ENCODE measurements at places on chromosomes 12 and 14.

DNA sequence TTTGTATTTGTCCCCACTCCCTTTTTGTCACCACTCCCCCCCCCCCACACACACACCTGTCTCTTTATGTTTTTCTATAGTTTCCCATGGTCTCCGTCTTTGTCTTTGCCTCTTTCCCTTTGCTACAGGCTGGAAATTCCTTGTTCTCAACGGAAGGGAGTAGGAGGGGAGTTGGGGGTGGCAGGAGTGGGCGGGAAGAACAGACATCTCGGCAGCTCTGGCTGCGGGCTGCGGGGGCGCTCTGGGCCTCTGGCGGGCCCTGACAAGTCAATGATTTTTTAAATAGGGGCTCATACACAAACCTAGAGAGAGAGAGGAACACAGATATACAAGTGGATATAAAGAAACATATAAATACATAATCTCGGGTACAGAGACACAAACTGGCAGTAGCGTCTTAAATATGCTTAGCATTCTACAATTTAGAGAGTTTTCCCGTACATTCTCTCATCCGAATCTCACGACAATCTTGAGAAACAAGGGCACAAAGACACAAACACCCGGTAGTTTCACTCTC is 2.4 kb upstream of the NAB2 start:
- DNase-seq = peak; percentile 81

- no peak for DNase-seq
Observed at GRCh38 chr14:67199016-67199415, 9.8 kb downstream of the GARIN2 start.

DNA sequence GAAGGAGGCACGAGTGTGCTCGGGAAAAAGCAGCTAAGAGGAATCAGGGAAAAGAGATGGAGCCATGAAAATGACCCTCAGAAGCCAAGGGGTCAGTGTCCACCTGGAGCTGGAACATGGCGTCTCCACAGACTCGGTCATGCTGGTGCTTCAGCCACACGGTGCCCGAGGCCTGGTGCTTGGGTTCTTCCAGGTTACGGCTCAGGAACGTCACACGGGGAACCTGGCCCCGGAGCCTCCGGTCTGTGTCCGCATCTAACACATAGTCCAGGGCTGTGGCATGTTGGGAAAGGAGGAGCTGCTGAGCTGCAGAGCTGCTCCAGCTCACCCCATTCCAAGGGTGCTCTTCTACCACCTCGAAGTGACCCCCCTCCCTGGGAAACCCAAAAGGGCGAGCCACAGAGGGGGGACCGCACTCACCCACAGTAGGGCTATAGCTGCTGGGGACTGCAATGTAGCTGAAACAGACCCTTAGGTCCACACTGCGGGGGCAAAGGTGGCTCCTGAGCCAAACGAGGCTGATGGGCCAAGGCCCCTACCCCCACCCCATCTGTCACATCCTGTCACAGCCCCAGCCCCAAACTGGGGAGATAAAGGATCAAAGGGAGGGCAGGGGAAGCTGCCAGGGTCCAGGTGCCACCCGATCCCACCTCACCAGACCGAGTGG is 10.8 kb downstream of the ITGA7 start:
- no peak for DNase-seq

- DNase-seq = no peak
Observed at GRCh38 chr12:131850856-131851559, 22.8 kb downstream of the MMP17 start.

- no peak for DNase-seq
Observed at GRCh38 chr12:93667672-93668071, 9.5 kb upstream of the CRADD start.

DNA sequence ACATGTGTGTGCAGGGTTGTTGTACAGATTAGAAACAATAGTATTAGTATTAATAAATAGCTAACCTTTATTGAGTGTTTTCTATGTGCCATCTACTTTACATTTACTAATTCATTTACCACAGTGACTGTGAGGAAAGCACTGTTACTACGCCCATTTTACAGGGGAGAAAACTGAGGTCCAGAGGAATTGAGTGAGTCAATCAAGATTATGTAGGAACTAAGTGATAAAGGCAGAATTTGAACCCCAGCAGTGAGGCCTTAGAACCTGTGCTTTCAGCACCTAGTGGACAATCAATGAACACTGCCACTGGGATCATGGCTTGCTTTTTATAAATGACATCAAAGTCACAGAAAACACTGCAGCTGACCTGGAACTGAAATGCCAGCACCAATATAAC is 28.2 kb downstream of the NT5DC3 start:
- DNase-seq = no peak

- DNase-seq = peak; percentile 79
Observed at GRCh38 chr12:45989721-45990467, 480 bp downstream of the SCAF11 start.

- DNase-seq = no peak
Observed at GRCh38 chr12:93991829-93992461, 156.4 kb upstream of the PLXNC1 start.

DNA sequence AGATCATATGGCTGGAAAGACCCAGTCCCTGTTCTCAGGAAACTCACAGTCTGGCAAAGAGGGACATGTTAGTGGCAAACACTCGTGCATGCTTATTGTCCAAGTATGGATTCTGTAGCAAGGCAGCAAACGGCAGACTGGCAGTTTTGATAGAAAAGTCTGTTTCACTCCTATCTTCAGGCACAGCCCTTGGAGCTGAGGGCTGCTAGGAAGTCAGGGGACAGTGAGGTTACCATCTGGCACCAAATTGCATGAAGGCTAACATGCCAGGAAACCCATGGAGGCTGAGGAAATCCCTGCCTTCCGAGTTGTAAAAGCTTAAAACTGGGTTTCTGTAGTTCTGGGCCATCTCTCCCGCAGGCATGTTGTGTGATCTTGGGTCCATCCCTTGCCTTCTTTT is 32.9 kb downstream of the CALM1 start:
- no peak for DNase-seq

GRCh38 chr12:68482660-68483059 is 128.0 kb upstream of the RAP1B start:
- DNase-seq = no peak

GRCh38 chr14:92443167-92443566 is 70.4 kb upstream of the RIN3 start:
- no peak for DNase-seq

GRCh38 chr14:75432411-75432810 is 4.6 kb downstream of the JDP2 start:
- no peak for DNase-seq

GRCh38 chr14:104687601-104688504 is 1.6 kb upstream of the INF2 start:
- DNase-seq = no peak

DNA sequence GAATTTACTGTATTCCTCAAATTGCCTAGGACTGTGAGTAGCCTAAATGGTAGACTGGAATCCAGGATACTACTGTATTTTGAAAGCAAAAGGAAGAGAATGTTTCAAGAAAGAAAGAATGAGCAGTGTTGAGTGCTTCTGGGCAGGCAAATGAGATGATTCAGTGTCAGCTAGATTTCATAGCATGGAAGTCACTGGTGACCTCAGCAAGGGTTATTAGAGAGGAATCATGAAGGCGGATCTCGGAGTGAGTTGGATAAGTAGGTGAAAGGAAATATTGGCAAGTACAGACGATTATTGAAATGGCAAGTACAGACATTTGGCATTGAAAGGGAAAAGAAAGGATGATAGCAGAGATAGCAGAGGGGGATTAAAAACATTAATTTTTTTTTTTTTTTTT is 27.1 kb downstream of the VRK1 start:
- DNase-seq = no peak

DNA sequence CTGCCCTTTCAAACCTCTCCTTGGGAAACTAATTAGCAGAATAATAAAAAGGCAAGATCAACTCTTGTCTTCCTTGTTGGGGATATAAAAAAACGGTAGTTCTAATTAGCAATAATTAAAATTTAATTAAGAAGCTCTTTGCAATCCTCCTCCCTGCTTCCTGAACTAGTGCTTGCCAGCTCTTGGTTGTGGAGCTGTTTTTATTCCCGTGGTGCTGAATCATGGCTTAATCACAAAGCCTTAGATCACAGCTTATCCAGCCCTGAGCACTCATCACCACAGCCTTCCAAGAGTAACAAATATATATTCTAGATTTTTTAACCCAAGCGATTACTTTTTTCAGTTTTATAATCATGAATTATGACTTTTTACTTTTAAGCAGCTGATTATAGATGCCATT is 63.2 kb upstream of the INSM2 start:
- DNase-seq = no peak

- DNase-seq = no peak
Observed at GRCh38 chr14:104777808-104778249, 17.7 kb downstream of the AKT1 start.

- peak; percentile 11 for DNase-seq
Observed at GRCh38 chr12:94427501-94428381, 31.9 kb downstream of the CEP83 start.

DNA sequence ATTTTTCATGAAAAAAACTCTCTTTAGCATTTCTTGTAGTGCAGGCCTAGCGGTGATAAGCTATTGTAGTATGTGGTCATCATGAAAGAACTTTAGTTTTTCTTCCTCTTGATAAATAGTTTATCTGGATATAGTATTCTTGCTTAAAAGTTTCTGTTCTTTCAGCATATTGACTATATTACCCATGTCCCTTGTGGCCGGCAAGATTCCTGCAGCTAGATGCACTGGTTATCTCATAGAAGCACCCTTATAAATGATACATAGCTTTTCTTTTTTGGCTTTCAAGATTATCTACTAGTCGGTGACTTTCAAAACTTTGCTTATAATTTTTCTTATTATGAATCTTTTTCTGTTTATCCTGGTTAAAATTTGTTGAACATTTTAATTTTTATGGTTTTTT is 234.8 kb downstream of the ALG10 start:
- no peak for DNase-seq

- no peak for DNase-seq
Observed at GRCh38 chr12:11868027-11868426, 202.7 kb upstream of the BCL2L14 start.

GRCh38 chr12:52204095-52204930 is 12.5 kb upstream of the KRT80 start:
- DNase-seq = no peak

DNA sequence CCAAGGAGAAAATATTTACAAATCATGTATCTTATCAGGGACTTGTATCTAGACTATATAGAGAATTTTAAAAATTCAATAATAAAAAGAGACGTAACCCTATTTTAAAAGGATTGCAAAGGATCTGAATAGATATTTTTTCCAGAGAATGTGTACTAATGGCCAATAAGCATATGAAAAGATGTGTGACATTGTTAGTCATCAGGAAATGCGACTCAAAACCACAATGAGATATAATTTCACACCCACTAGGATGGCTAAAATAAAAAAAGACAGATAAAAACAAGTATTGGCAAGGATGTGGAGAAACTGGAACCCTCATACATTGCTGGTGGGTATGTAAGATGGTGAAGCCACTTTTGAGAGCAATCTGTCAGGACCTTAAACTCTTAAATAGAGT is 141.9 kb upstream of the BMP4 start:
- DNase-seq = no peak

- DNase-seq = no peak
Observed at GRCh38 chr14:99511421-99512109, 30.4 kb downstream of the CCNK start.

DNA sequence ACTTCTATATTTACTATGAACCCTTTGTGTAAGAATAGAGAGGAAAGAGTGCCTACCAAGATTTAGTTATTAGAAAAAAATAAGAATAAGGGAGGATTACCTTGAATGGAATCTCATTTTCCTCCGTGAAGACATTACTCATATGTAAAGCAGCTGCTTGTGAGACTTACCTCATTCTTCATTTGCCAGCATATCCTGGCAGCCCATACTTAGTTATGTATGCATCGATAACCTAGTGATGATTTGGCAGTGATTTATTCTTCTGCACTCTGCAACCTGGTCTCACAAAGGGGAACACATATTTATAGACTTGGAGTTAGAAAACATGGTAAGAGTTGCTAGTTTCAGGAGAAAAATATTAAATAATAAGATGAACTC is 56.8 kb downstream of the LRFN5 start:
- DNase-seq = peak; percentile 22

DNA sequence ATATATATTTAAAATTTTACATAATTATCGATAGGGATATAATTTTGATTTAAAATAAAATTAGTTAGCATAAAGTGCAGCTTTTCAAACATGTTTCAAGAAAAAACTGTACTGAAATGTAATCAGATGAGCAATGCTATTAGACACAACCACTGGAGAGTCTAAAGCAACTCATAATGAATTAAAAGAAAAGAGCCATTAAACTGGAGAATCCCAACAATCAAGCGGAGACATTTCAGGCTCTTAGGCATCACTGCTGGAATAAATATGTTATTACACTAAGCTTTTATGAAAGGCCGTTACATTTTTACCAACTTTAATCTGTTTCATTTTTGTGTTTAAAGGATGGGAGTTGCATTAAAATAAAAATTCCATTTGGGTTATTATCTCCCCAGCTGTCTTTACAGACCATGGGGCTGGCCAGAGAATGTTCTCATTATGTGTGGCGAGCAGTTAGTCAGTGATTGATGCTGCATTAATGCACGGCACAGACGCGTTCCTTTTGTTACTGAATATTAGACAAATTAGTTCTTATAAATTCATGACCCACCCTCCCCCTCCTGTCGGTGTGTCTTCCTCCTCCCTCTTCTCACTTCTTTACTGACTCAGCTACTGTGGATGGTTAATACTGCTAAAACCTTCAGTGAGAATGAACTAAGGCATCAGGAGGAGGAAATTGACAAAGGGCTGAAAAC is 156.8 kb downstream of the PDZRN4 start:
- peak; percentile 77 for DNase-seq

DNA sequence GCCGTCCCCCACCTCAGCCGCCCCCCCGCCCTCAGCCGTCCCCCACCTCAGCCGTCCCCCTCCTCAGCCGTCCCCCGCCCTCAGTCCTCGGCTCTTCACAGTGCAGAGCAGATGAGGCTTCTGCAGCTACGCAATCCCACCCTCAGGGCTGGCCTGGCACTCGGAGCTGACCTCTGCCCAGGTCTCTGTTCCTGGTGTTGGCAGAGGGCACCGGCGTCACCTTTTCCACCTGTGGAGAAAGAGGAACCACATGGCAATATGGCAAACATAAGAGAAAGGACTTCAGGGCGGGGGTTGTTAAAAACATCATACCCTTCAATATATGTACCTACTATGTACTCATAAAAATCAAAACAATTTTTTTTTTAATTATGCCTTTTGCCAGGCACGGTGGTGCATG is 45.8 kb downstream of the MLXIP start:
- no peak for DNase-seq

DNA sequence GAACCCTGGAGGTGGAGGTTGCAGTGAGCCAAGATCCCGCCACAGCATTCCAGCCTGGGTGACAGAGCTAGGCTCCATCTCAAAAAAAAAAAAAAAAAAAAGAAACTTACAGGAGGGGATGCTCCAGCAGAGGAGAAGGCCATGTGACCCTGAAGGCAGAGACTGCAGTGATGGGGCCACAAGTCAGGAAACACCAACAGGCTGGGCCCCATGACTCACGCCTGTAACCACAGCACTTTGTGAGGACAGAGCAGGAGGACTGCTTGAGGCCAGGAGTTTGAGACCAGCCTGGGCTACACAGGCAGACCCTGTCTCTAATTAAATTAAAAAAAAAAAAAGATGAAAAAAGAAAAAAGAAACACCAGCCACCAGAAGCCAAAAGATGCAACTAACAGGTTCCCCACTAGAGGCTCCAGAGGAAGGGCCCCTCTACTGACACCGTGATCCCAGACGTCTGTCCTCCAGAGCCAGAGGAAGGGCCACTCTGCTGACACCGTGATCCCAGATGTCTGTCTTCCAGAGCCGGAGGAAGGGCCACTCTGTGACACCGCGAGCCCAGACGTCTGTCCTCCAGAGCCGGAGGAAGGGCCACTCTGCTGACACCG is 9.1 kb upstream of the GLT1D1 start:
- no peak for DNase-seq

GRCh38 chr14:104509673-104510072 is 69.9 kb upstream of the C14orf180 start:
- no peak for DNase-seq

Measured in putamen (tissue), 1 donor.